SJSA1 (cell line): ENCODE measurements at places on chromosomes 16 and 17.

- peak; percentile 75 for DNase-seq
Measured at GRCh38 chr16:72832621-72833248, 215.2 kb downstream of the ZFHX3 start.

DNA sequence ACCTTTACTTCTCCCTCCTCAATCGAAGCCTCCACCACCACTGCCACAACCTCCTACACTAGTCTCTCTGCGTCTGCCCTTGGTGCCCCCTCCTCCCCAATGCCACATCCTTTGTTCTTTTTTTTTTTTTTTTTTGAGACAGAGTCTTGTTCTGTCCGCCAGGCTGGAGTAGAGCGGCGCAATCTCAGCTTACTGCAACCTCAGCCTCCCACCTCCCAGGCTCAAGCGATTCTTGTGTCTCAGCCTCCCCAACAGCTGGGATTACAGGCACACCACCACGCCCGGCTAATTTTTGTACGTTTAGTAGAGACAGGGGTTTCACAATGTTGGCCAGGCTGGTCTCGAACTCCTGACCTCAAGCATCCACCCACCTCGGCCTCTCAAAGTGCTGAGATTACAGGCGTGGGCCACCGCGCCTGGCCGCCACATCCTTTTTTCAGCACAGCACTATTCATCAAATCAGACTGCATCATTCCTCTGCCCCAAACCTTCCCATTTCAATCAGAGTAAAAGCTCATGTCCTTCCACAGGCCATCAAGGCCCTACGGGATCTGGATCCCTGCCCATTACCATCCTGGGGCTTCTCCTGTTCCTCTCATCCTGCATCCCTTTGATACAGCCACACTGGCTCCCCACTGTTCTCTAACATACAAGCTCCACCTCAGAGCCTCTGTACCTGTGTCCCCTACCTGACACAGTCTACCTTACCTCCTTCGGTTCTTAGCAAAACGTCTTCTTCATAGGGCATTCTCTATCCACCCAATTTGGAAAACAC lies 2.0 kb downstream of the KLHL11 start:
- DNase-seq: no peak

DNA sequence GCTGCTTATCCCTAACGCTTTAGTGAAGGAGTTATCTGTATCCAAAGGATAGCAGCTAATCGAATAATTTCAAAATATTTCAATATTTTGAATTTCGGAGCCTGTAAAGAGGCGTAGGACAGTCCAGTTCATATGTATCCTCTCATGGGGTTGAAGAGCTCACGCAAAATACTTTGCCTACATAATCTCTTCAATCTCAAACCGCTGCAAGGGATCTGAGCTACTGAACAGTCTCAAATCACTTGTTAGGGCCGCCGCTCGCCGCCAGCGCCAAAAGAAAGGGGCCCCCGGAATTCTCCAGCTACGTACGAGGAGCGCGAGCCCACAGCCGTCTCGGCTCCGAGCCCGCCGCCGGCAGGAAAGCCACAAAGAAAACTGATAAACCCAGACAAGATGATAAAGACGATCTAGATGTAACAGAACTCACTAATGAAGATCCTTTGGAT lies 601 bp upstream of the RFWD3 start:
- DNase-seq: peak; percentile 55

- no peak for DNase-seq
Measured at GRCh38 chr16:25750488-25751216, 58.9 kb downstream of the HS3ST4 start.

- DNase-seq: peak; percentile 93
Measured at GRCh38 chr16:72848759-72849664, 198.9 kb downstream of the ZFHX3 start.

DNA sequence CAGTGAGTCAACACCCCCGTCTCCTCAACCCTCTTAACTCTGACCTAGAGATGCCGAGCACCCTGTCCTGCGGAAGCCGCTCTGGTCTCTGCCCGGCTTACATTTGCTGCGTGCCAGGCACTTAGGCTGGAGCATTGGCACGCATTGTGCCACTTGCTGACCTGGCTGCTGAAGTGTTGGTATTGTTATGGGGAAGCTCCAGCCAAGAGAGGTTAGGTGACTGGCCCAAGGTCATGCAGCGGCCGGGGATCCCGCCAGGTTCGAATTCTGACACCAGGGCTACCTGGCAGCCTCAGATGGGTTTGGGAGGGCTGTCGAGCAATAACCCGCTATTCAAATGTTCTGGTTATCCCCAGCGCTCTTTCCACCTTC lies 5.0 kb upstream of the HSD17B1 start:
- no peak for DNase-seq

DNA sequence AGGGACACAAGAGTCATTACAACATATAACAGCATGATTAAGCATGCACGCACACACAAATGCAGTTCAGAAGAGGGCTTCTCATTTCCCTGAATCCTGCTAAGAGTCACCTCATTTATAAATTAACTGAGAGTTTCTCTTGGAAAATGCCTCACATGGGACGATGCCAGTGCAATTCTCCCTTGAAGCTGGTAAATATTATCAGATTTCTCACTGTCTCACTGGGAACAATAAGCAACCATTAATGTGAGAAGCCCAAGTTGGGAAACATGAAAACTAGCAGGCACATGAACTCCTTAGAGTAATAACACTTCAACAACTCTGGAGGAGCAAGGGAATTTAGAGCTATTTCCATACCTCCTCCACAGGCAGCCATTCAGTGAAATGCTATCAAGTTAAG lies 26.4 kb downstream of the SETD6 start:
- DNase-seq: no peak

GRCh38 chr16:29883987-29884386 lies 15.4 kb downstream of the SEZ6L2 start:
- DNase-seq: no peak

- DNase-seq: no peak
Measured at GRCh38 chr17:54932711-54933110, 32.1 kb downstream of the TOM1L1 start.

DNA sequence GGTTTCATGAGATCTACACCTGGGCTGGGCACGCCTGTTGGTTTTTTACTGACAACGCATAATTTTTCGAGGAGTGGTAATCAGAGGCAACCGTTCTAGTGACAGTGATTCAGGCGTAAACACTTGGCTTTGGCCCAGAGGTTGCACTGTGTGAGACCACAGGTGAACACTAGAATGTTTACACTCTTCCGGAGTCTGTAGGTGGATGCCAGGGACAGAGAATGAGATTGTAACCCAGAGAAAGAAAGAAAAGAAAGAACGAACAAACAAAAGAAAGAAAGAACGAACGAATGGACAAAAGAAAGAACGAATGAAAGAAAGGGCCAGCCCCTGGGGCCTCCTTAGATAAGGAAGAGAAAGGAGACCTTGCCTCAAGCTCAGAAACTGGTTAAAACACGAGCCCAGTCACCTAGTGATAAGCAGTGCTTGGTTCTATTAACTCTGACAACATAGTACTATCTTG lies 113.2 kb downstream of the PRKCB start:
- no peak for DNase-seq

GRCh38 chr17:16434662-16435061 lies 19.3 kb downstream of the TRPV2 start:
- DNase-seq: no peak

GRCh38 chr17:61833536-61834193 lies 29.7 kb downstream of the BRIP1 start:
- no peak for DNase-seq

GRCh38 chr17:42200706-42201457 lies 6.6 kb upstream of the GHDC start:
- no peak for DNase-seq
